ENCODE measurements at places on chromosomes 11 and 22.

DNA sequence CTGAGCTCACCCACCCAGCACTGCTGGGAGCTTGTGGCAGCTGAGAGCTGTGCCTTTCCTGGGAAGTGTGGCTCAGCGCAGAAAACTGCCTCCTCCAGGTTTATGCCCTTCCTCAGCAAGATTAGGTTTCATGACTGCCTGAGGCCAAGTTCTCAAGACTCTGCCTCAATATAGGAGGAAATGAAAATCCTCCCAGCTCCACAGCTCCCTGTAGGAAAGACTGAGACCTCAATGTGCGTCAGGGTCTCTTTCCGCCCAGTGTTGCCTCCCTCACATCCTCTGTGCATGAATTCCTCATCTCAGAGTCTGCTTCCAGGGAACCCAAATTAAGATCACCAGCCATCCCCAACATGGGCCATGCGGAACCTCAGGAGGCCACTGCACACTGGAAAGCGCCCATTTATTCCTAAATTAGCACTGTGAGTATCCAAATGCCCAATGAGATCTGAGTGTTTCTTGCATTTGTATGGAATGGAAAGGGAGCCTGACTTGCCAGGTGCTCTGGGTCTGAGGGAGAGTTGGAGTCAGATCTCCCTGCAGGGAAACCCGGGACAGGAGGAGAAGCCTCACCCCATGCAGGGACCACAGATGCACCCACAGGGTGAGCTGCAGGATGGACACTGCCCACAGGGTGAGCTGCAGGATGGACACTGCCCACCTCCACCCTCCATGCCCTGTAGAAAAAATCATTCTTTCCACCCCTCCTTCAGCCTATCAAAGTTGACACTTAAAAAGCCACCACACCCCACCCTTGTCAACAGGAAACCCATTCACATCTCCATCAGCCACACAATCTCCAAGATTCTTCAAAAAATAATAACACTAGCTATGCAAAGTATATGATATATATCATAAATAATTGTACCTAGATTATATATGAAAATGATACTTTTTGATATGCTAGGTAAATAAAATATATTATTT is 97.4 kb upstream of the IGLL5 start:
- no peak for DNase-seq

DNA sequence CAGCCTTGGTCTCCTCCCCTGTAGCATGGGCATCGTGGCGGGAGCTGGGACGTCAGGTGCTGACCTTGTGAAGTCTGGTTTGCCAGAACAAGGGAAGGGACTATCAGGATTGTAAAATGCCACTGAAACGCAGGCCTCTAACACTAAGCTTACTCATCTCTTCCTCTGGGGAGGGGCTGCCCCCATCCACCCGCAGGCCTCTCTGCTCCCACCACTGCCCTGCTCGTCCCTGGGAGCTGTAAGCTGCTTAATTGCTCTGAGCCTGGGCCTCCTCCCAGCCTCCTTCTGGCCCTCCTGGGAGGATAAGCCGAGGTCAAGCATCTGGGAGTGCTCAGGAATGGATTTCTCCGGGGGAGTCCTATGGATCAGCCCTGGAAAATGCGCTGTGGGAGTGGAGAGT is 8.4 kb downstream of the SHISAL1 start:
- no peak for DNase-seq

DNA sequence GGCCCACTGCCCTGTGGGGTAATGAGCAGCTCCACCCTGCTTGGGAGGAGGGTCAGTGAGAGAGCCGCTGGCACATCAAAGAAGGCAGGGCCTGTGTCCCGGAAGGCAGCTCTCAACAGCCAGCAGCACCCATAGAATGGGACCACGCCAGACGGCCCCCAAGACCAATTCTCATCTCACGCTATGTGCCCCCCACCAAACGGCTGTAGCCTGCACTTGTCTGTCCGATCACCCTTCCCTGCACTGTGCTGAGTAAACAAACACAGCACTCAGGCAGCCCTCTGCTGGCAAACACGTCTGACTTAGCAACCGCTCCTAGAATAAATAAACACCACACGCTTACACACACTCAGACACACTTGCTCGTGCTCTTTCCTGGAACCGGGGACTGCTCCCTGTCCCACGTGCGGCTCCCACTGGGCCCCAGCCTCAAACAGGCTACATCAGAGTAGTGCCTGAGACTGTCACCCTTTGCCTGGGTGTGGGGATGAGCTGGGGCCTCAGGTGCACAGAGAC is 53.2 kb upstream of the CDON start:
- peak; percentile 84 for DNase-seq

- no peak for DNase-seq
Observed at GRCh38 chr11:14065681-14066080, 103.2 kb downstream of the SPON1 start.

DNA sequence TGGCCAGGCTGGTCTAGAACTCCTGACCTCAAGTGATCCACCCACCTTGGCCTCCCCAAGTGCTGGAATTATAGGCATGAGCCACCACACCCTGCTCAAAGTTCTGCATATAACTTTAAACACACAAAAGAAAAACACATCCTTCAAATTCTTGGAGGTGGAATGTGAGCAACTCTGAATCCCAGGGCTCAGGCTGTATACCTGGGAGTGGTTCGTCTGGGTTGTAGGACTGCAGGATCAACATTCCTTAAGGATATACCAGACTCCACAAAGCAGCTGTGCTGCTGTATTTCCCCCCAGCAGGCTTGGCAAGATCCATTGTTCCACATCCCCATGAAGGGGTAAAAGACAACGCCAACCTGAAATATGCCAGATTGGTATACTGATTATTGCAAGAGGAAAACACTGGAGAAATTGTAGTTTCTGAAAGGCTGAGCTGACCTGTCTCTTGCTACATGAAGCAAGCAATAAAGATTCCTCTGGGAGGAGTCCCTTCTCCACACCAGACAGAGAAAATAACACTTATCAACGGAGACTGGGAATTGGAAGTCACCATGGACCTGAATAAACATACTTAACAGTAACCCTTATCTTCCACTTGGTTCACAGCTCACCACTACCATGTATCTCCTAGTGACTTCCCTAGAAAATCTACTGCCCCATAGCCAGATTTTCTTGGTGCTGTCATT is 12.2 kb upstream of the RPS3 start:
- DNase-seq, result no peak

GRCh38 chr11:93542811-93543229 is 371 bp downstream of the SMCO4 start:
- no peak for DNase-seq

DNA sequence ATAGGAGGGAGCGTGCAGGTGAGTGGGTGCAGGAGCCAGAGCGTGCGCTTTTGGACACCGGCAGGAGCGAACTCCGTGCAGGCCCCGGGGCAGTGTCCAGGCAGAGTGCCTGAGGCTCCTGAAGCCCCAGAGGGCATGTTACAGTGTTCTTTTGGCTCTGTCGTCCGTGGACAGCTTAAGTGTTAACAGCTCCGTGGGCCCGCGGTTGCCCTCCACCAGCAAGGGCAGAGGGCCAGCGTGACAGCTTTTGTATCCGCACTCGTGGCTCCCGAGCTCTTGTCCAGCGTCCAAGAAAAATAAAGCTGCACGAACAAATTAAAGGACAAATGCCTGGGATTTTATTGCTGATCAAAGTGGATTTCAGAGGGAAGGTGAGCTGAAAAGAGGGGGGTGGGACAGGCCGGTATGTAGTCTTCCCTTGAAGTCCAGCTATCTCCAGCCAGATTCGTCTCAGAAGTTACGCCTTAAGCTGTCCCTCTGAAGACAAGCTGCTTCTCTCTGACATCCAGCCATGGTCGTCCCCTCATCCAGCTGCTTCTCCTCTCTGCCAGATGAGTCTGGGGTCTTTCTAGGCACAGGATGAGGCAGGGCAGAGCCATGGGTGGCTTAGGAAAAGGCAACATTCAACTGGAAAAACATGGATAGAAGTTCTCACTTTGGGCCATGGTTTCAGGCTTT is 968 bp upstream of the TMEM109 start:
- DNase-seq, result no peak

DNA sequence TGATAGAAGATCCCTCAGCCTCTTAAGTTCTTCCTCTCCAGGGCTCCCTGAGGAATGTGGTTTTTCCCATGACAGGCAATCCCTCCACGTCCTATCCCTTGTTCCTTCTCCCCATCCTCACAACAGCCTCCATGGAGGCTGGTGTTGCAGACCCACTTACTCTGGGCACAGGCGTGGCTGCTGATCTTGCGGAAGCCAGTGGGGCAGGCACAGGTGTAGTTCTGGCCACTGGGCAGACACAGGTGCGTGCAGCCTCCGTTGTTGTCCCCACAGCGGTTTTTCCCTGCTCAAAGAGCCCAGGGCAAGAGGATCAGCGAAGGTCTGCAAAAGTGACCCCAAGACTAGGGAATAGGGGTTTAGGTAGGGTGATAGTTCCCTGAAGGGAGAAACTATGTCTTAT is 29.1 kb downstream of the LRP4 start:
- DNase-seq, result no peak

DNA sequence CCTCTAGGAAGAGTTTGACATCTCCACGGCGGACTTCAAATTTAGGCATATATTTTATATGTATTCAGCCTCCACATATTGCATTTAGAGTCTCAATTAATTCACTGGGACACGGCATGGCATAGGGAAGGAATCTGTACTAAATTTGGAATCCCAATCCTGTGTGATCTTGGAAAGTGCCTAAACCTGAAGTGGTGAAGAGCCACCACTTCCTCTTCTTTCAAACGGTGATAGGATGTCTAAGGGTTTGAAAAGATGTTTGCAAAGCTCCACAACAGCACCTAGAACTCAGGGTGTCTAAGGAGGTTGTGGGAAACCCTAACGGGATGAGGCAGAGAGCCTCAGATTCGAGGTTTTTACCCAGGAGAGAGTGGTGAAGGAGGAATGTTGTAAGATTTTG is 1.0 kb upstream of the L3MBTL2 start:
- no peak for DNase-seq

DNA sequence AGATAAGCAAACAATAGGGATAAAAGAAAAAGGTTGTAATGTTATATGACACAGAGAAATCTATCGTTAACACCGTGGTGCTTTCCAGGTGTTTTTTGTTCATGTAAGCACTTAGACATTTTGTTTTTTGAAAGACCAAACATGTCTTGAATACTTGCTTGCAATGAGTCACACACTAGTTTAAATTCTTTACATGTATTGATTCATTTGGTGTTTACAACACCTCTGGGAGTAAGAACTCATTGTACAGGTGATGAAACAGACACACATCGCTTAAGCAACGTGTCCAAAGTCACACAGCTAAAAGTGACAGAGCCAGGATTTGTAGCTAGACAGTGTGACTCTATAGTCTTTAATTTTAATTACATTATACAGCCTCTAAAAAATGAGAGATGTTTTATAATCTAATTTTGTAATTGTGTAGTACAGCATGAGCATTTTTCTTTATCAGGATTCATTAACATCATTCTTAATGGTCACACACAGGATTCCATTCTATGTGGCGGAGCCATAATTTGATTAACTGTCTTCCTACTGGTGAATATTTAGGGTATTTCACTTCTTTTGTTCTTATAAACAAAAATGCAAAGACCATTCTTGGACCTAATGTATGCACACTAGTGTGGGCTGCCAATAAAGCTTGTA is 148.8 kb downstream of the DBX1 start:
- no peak for DNase-seq

- no peak for DNase-seq
Observed at GRCh38 chr11:2471048-2471803, 26.4 kb downstream of the KCNQ1 start.

DNA sequence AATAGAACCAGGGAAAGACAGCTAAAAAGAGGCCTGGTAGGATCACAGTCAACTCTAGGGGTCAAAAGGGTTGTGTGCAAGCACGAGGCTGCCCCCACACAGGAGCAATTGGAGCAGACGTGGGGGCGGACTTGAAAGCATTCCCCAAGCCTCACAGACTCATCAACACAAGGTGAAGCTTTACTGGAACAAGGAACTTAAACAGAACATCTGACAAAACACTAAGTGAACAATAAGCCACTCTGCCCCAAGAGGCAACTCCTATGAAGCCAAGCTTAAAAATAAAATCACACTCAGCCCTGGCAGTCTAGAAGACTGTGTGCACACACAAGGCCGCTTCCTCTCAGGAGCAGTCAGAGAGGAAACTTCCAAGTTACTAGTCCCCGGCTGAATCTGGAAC is 32.2 kb upstream of the TEAD1 start:
- DNase-seq, result no peak

GRCh38 chr11:78365381-78365792 is 52.2 kb downstream of the GAB2 start:
- DNase-seq, result no peak

GRCh38 chr11:9380773-9381172 is 3.7 kb upstream of the IPO7 start:
- DNase-seq, result no peak

GRCh38 chr11:2898366-2899079 is 12.9 kb upstream of the CDKN1C start:
- no peak for DNase-seq

DNA sequence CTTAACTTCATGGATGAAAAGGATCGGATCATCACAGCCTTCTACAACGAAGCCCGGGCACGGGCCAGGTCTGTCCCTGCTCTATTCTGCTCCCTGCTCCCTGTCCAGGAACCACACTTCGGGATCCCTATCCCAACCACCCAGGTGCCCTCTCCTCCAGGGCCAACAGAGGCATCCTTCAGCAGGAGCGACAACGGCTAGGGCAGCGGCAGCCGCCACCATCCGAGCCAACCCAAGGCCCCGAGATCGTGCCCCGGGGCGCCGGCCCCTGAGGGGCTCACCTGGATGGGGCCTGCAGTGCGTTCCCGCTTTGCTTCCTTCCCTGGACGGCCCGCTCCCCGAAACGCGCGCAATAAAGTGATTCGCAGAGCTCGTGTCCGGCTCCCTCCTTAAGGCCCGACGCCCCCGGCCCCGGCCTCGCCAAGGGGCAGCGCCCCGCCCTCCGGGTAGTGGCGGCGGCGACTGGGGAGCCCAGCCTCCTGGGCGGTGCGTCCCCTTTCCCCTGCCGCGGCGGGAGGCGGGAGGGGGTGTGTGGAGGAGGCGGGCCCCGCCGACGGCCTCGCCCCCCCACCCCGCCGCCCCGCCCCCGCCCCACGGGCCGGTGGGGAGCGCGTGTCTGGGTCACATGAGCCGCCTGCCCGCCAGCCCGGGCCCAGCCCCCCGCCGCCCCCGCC is at the start of gene VEGFB:
TSS of gene VEGFB (plus strand) at position 672 of the 674 bp plus-strand sequence. CDS start 250 bp downstream, outside the sequence.
- DNase-seq, result peak; percentile 32

DNA sequence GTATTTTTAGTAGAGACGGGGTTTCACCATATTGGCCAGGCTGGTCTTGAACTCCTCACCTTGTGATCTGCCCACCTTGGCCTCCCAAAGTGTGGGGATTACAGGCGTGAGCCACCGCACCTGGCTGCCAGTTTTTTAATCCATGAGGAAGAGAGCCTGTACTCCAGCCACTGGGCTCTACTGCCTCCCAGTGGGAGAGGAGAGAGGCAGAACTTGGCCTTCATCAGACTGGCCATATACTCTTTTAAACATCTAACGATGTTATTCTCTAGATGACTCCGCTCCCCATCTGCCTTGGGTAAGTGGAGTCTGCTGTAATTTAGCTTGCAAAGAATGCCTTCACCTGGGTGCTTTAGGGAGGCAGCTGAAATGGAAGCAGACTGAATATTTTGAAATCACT is 34.6 kb downstream of the SLC6A5 start:
- DNase-seq, result no peak

- DNase-seq, result no peak
Observed at GRCh38 chr11:66975405-66976027, 412 bp downstream of the C11orf86 start.
